ENCODE measurements at places on chromosomes 4 and X.

GRCh38 chr4:98466868-98467599 lies 191.4 kb downstream of the TSPAN5 start:
- DNase-seq = no peak

DNA sequence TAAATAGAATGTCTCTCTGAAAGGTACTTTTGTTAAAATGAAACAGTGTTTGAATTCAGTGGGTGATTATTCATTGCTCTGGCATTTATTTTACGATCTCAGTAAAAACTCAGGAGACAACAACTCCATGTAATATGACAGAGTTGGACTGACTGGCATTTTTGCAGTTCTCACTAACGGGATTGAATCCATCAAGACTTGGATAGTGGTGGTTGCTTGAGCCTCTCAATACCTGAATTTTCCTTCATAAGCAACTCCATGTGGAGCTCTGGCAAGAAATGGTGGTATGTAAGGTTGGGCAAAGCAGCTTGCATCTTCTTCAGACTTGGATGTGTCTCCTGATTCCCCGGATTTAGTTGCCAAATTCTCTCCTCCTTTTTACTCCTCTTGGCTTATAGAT lies 72.7 kb downstream of the FRMPD4 start:
- DNase-seq = no peak

GRCh38 chrX:119726900-119727555 lies 31.4 kb upstream of the SOWAHD start:
- no peak for DNase-seq

DNA sequence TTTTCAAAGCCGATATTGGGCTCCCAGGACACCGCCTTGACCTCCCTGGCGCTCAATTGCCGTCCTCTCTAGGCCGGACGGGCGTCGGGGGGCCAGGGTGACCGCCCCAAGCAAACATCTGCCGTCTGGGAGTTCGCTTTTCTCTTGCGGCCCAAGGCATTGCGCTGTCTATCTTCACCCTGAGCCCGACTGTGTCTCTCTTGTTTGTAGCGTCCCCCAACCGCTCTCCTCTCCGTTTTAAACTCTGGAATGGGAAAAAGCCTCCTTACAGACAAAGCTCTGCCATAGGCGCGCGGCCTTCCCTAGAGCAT lies 551 bp upstream of the ARX start:
- no peak for DNase-seq

- DNase-seq = no peak
Measured at GRCh38 chr4:168410681-168411080, 69.6 kb downstream of the DDX60L start.

GRCh38 chrX:48022738-48023137 lies 15.9 kb downstream of the SPACA5 start:
- no peak for DNase-seq

- no peak for DNase-seq
Measured at GRCh38 chr4:184953421-184953945, 64.8 kb upstream of the HELT start.

DNA sequence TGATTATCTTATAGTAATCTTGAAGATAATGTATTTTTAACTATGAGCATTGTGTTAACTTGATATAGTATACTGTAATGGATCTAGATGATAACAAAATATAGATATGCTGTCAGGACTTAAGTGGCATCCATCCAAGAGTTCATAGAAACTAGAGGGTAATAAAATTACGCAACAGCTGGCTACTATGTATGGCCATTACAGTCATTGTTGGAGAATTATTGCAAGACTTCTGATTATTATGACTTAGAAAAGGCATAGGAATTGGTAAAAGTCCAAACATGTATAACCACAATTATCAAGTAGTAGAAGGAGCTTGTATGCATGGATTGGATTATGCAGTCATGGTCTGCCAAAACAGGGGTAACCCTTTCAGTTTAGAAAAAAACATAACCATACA lies 9.5 kb downstream of the OGT start:
- DNase-seq = no peak

DNA sequence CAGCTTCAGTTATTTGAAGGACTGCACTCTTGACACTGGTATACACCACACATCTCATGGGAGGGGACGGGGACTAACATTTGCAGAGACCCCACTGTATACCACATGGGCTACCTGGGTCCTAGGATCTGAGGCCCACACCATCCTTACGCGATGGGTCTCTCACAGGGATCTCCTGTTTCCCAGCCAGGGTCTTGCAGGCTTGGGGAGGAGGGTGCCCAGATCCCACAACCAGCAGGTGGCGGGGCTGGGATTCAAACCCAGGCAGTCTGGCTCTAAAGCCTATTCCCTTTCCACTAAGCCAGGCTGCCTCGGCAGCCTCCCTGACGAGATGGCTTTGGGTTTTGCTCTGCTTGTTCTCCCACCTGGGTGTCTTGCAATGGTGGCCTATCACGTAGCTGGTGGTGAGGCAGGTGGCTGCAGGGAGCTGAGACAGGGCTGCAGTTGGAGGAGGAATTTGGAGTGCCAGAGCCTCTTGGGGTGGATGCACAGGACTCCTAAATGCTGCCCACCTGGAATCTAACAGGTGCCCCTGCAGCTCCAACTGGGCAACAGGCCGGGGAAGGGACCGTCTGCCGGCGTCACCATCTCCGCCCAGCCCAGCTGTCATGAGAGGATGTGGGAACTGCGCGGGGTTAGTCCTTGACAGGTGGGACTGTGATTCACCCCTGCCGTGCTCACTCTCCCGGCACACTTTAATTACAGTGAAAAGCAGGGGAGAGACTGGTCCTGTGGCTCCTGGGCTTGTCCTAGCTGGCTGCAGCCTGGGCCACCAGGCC lies 110.7 kb downstream of the PSAPL1 start:
- no peak for DNase-seq

DNA sequence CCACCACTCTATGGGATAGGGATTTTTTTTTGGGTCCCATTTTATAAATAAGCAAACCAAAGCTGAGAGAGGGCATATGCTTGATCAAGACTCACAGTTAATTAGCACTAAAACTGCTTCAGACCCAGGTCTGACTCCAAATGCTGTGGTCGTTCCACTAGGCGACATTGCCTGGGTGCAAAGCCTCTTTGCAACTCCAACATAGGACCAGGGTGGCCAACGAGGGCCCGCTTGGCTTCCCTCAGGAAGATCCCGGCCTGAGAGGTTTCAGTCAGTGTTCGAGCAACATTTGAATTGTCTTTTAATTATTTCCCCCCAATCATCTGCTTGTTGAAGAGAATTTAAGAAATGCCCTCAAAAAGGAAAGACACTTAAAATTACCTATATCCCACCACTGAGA lies 11.2 kb downstream of the PJA1 start:
- no peak for DNase-seq

GRCh38 chr4:161629694-161630441 lies 533.9 kb downstream of the FSTL5 start:
- DNase-seq = no peak

DNA sequence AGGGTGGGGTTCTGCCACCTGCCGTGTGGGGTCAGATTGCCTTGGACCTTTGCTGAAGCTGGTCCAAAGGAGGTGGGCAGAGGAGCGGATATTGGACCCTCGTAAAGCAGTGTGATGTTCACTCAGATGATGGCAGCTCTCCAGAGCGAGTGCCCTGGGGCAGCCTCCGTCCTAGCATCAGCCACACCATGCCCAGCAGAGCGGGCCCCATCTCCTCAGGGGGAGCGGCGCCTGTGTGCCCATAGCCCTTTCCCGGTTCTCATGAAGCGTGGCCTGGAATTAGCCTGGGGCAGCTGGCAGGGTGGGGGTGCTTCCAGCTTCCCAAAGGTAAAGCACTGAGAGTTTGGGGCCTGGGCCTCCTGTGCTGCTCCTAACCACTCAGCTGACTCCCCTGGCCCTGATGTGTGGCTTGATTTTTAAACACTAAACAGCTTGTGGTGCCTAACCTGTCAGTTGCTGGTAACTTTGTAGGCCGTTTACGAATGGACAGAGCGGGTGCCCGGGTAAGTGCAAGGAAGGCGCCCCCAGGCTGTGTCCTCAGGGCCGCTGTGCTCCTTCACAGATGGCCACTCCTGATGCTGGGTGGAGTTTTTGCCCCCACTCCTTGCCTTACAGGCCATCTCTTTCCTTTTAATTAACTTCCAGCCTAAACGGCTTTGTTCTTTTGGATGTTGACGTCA lies 36.0 kb downstream of the NOP14 start:
- no peak for DNase-seq

GRCh38 chr4:92733231-92733630 lies 429.5 kb downstream of the GRID2 start:
- DNase-seq = no peak

DNA sequence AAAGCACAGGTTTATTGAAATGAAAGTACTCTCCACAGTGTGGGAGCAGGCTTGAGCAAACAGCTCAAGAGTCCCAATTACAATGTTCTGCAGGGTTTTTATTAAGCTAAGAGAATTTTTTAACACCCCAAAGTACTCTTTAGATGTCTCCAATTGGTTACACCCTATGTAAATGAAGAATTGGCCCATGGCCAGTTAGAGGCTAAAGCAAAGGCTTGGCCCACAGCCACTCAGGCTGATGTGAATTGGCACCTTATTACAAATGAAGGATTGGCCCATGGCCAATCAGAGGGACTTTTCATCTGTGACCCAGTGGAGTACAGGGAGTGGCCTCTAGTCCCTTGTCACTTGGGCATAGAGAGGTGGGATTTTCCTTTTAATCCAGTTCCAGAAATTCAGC lies 30.1 kb upstream of the IQCM start:
- no peak for DNase-seq

GRCh38 chr4:54877006-54877405 lies 219.2 kb downstream of the KIT start:
- DNase-seq = no peak

- no peak for DNase-seq
Measured at GRCh38 chr4:1964443-1964842, 44.3 kb downstream of the NELFA start.

GRCh38 chrX:110003167-110004156 lies 548 bp downstream of the TMEM164 start:
- DNase-seq = no peak

DNA sequence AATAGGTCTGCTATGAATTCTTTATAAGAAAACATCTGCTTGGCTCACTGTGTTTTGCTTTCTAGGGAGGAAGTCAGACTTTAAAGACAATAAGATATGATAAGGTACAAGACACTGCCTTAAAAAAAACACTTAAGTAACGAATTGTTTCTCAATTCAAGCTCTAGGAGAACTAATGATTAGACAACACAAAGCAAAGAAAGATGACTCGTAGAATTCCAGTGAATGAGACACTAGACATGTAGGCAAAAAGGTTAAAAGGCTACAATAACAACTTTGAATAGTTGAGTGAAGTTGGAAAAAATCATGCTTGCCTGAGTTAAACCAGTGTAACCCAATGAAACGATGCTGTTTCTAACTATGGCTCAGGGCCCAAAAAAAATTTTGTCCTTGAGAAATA lies 344.4 kb upstream of the ACTRT1 start:
- no peak for DNase-seq

GRCh38 chr4:36399762-36400353 lies 118.4 kb downstream of the DTHD1 start:
- DNase-seq = no peak

DNA sequence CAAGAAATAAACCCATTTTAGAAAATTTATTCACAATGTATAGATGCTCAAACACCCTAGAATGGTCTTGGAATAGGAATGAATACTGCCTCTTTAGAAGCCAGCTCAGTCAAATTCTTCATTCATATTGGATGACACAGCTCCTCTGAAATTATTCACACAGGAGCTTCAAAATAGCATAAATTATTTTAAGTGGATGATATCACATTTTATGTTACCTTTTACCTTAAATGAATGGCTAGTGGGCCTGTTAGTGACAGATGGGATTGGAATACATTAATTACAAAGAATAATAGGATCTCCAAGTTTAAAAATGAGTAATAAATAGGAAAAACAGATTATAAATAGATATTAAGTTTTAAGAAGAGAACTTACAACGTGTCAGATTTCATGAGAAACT lies 184.4 kb downstream of the GABRB1 start:
- DNase-seq = no peak

DNA sequence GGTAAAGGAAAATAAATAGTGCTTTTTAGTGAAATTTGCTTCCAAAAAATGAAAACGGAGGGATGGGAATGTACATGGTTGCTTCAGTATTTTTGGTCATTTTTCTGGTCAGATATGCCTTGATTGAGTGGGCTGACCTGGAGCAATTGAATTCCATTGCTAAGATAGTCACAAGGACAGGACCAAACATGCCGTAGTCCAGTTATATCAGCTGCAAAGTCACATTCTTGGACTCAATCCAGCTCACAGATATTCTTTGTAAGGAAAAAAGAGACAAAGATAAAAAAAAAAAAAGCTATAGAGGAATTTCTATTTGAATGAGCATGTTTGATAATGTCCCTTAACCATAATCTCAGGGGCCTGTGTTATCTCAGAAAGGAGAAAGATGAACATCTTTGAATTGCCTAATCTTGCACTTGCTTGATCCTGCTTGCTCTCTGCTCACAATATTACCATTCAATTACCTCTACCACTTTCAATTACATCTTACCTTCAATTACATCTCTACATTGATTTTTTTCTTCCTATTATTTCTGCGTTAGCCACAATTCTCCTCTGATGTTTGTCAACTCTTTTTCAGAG lies 75.4 kb upstream of the PACRGL start:
- no peak for DNase-seq

- DNase-seq = no peak
Measured at GRCh38 chr4:53559021-53559620, 32.2 kb downstream of the LNX1 start.

GRCh38 chr4:5710065-5710960 lies 688 bp upstream of the EVC start:
- no peak for DNase-seq

DNA sequence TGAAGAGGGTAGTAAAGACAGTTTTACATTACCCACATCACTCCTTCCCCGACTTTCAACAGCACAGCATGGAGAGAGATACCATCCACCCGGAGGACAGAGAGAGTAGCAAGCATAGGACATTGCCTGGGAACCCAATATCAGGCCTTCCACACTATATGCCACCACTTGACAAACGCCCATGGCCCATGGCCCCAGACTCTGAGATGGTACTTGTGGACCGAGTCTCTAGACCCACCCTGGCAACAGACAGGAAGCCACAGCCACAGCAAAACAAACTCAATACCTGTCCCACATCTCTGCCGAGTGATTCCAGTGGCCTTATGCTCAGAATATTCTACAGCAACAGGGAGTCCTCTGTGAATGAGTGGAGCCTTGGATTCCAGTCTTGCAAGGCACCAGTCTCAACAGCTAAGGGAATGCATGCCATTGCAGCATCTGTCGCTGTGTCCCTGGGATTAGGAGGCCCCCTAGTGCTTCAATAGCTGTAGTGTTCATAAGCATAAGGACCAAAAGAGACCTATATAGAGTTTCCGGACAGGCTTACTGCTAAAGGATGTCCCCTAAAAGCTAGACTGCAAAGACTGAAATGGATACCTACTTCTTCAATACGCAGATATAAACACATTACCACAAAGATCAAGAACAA lies 14.7 kb upstream of the CT55 start:
- no peak for DNase-seq

GRCh38 chrX:44843318-44843702 lies 511 bp upstream of the DUSP21 start:
- DNase-seq = no peak

- DNase-seq = no peak
Measured at GRCh38 chrX:102708900-102709299, 3.3 kb upstream of the GPRASP2 start.

GRCh38 chrX:65575022-65575421 lies 40.4 kb upstream of the LAS1L start:
- DNase-seq = no peak

Data from vagina (tissue), 2 donors.